ENCODE measurements at places on chromosomes 4 and X. TPM values are rescaled to one million over a fixed set of nuclear protein-coding genes. Genes with fewer than 3 reads are reported as not detected.

The BEND2 gene
- polyA plus RNA-seq: 0.05 TPM

- no peak for DNase-seq
These were observed 2.0 kb upstream of the DDX3X start for GRCh38 chrX:41332005-41332404.

DNA sequence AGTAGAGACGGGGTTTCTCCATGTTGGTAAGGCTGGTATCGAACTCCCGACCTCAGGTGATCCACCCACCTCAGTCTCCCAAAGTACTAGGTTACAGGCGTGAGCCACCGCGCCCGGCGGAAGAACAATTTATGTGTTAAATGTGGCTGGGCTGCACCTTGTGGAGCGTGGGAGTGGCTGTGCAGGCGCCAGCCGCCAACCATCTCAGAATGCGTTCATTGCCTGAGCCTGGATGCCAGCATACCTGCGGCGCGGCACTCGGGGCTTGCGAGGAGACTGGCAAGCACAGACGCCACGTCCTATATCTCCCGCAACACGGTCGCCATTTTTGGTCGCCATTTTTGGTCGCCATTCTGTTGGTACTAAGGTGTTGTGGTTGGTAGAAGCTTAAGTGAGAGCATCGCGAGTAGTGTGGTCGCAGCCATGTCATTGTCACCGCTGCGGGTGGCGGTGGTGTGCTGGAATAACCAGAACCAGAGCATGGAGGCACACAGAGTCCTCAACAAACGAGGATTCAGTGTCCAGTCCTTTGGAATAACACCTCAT, 193.6 kb upstream of the HTR2C start:
- DNase-seq: no peak

The CSAG3 gene
- polyA plus RNA-seq: not detected

DNA sequence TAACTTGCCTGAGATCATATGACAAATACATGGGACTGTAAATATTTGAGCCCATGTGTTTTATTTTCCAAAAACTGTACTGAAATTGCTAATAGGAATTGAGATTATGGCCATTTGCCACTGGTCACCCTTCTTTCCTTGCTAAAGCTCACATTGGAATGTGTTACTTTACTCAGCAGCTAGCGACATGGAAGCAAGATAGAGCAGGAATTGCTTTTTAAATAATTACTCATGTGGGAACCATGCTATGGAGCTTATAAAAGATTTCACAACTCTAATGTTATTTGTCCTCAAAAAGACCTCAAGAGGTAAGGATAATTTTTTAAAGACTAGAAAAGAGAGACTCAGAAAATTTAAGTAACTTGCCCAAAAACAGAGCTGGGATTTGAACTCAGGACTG, 48.8 kb upstream of the AFAP1 start:
- DNase-seq: no peak

Measured in spinal cord (tissue), 10 donors.